ENCODE measurements at places on chromosomes 2 and 18. TPM values are rescaled to one million over a fixed set of nuclear protein-coding genes. Genes with fewer than 3 reads are reported as not detected.

DNA sequence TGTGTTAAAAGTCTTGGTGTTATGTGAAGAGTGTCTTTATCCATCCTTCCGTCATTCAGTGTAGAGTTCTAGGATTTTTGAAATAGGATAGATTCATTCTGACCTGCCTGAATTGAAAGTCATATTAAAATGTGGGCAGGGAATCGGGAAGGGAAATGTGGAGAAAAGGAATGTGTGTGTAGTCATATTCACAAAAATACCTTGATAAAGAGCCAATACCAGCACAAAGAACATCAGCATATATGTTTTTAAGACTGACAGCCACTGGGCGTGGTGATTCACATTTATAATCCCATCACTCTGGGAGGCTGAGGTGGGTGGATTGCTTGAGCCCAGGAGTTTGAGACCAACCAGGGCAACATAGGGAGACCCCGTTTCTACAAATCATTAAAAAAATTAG is 188.1 kb downstream of the CAMKMT start:
- no peak for DNase-seq

- no peak for DNase-seq
Measured at GRCh38 chr2:75138528-75138927, 60.8 kb downstream of the TACR1 start.

CABLES1 gene
- 1.5 TPM for total RNA-seq

AP1S3 gene
- 0.19 TPM for total RNA-seq

DNA sequence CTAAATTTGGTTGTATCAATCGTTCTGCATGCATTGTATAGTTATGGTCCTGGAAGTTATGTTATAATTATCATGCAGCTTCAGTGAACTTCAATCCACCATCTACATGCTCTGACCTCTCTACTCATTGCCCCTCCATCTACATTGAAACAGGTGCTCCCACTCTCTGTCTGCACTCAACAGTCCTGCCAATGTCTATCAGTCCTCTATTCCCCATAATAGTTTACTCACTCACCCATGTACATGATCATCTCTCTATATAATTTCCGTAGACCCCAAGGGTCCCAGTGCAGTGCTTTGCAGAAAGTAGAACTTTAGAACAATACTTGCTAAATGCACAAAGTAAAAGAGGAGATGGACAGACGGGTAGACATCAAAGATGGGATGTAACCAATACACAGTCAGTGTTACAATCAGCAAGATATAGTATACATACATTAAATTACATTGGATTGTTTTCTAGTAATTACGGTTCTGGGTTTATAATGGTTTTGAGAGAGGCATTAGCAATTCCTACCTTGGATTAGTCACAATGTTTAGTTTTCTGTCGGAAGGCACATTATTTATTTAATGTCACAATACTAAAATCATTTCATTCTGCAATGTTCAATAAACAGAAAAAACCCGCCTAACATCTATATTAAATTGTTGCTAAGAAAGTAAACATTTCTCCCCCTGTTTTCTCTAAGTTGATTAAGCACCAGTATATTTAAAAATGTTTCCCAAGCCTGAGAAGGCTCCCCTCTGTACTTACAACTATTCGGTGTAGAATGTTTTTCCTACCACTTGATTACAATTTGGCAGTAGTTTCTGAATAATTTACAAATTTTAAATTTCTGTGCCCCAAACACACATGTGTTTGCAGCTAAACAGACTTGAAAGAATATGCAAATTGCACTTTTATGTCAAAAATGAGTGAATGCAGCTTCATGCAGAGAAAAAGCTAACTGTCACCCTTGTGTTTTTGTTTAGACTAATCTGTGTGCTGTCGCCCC is 94.4 kb upstream of the SIX2 start:
- no peak for DNase-seq

NFE2L2 gene
- total RNA-seq, result 66.5 TPM

- DNase-seq, result no peak
Measured at GRCh38 chr18:60421356-60422118, 49.0 kb upstream of the MC4R start.

DNA sequence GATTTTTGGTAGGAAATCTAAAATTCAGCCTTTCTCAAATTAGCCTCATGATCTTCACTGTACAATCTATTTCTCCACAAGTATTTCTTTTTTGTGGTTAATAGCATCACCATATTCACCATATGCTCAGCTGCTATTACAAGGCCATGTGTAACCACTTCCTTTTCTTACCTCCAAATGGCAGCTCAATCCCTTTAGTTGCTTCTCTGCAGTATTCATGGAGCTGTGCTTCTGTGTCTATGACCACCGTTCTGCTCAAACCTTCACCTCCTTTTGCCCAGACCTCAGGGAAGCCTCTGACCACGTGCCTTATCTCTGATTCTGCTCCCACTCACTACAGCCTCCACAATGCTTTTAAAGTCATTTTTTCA is 126.7 kb upstream of the TMEM200C start:
- DNase-seq, result no peak

DNA sequence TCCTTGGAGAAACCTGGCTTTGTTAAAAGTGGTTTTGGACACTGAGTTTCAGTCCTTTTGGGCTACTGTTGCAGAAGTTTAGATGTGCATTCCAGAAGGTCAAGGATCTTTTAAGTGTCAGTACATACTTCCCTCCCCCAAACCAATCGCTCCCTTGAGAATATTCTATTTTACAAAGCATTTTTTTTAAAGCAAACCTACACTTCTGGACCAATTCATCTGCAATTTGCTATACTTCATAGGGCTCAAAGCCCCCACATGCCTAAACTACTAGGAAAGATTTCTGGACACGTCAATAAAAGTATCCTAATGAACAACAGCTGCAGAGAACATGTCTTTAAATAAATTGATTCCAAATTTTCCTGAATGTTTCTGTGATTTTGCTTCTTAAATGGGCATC is 157.6 kb downstream of the RDH14 start:
- DNase-seq, result no peak

- DNase-seq, result no peak
Measured at GRCh38 chr18:58529714-58530354, 99.1 kb downstream of the ALPK2 start.

- DNase-seq, result no peak
Measured at GRCh38 chr2:120949957-120950590, 214.4 kb downstream of the GLI2 start.

IL1RN gene
- total RNA-seq, result 0.59 TPM

GRCh38 chr18:23387265-23387664 is 65.8 kb upstream of the RIOK3 start:
- no peak for DNase-seq

DNA sequence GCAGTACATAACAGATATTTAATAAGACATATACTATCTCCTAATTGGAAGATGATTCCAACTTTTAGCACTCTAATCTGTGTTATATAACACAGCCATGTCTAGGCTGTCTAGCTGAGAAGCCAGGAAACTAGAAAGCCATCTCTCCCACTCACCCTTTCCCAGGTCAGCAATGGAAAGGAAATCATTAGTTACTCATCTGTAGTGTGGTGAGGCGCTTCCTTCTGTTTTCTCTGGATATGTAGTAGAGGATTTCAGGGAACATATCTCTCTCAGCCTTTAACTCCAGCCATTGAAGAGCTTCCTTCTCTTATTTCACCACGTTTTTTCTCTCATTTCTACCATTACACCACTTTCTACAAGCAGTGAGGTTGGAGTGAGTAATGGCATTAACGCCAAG is 19.4 kb downstream of the RBBP8 start:
- DNase-seq, result no peak

GRCh38 chr2:119549241-119549640 is 5.0 kb downstream of the CFAP221 start:
- DNase-seq, result no peak
